Fibroblast of the conjunctiva (primary cell): ENCODE measurements at places on chromosomes 4 and X.

DNA sequence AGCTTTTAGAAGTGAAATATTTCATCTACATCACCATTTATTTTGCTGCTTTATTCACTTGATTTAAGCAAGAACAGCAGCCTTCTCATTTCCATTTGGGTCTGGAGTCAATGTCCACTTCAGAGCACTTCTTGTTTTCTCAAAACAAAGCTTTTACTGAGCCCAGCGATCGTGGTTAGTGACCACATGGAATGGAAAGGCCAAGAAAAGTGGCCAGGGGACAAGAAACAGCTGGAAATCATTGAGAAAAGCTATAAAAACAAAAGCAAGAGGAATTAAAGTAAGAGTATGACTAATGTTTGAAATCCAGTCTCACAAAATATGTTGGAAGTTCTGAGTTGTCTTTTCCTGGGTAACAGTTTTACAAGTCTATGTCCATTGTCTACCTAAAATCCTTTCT, 328.4 kb upstream of the INTU start:
- peak; percentile 43 for DNase-seq

DNA sequence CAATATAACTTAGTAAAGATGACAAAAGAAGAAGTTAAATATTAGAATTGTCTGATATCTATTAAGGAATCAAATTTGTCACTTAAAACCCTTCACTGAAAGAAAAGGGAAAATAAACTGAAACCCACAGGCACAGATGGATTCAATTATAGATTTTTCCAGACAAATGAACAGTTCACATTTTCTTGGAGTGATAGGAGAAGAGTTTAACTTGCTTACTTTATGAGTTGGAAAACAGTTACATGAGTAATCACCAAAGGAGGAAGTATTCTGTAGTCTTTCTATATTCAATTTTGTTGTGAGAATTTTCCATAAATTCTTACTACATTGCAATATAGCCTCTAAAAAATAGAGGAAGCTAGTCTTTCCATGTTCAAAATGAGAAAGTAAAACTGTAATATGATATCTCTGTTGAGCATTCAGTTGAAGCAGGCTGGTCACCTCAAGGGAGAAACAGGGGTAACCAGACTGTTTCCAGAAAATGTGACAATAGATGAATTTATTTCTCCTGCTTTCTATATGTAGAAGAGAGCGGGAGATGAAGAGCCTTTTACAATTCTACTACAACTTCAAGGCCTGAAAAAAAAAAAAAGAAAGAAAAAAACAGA, 330.3 kb upstream of the EPHA5 start:
- no peak for DNase-seq

- no peak for DNase-seq
These were observed 27.5 kb upstream of the CXCL13 start for GRCh38 chr4:77578145-77578544.

- DNase-seq: no peak
These were observed 17.9 kb downstream of the STK26 start for GRCh38 chrX:132041015-132041414.

DNA sequence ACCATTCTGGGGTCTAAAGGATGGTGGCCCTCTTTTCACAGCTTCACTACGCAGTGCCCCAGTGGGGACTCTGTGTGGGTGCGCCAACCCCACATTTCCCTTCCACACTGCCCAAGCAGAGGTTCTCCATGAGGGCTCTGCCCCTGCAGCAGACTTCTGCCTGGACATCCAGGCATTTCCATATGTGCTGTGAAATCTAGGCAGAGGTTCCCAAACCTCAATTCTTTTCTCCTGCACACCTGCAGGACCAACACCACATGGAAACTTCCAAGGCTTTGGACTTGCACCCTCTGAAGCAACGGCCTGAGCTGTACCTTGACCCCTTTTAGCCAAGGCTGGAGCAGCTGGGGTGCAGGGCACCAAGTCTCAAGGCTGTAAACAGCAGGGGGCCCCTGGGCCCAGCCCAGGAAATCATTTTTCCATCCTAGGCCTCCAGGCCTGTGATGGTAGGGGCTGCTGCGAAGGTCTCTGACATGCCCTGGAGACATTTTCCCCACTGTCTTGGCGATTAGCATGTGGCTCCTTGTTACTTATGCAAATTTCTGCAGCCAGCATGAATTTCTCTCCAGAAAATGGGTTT, 30.1 kb downstream of the HMGB3 start:
- no peak for DNase-seq

GRCh38 chr4:108920395-108921087, 157.7 kb upstream of the ETNPPL start:
- DNase-seq: no peak

- no peak for DNase-seq
These were observed 306.8 kb downstream of the PDHA2 start for GRCh38 chr4:96146686-96147085.

- DNase-seq: peak; percentile 93
These were observed 97.0 kb downstream of the AFAP1 start for GRCh38 chr4:7842384-7843279.

- peak; percentile 63 for DNase-seq
These were observed 5.8 kb downstream of the CPE start for GRCh38 chr4:165384598-165384997.

- DNase-seq: no peak
These were observed at the start of gene SPON2 for GRCh38 chr4:1172228-1172851. TSS of gene SPON2 (minus strand) at chr4:1172583.

GRCh38 chr4:66694739-66695138, 850.6 kb downstream of the CENPC start:
- no peak for DNase-seq

DNA sequence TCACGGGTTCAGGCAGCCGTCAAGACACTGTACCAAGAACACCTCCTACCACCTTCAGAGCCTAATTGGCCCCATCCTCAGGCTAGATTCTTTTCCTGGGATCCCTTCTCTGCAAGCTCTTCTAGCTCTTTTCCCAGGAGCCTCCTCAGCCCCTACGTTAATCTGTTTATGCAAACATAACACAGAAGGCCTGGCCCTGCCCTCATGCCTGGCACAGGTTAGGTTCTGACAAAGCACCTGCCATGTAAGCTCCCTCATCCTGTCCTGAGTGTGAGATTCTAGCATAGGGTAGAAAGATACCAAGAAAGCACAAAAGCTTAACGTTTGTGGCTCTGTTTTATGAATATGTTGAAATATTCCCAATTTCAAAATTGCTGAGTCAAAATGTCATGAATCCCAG, 93.6 kb downstream of the IRF2 start:
- no peak for DNase-seq

- no peak for DNase-seq
These were observed 26.0 kb upstream of the BMP2K start for GRCh38 chr4:78749972-78750727.

GRCh38 chr4:165592386-165592785, 213.6 kb downstream of the CPE start:
- no peak for DNase-seq

DNA sequence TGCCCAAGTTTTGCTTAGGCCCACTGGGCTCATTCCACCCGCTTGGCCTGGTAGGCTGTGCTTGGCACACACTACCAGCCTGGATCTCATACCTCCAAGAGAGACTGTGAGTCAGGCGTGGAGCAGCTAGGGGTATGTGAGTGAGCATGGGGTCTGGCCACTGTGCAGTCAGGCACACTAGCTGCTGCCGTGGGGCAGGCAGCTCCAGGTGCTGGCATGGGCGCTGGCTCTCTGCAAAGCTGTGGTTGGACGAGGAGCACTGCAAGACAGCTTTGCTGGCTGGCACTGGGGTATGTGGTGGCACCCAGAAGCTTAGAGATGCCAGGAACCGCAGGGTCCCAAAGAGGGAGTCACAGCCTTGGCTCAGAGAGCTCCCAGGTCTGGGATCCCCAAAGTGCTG, 377.8 kb downstream of the KCTD8 start:
- no peak for DNase-seq

- no peak for DNase-seq
These were observed 11.3 kb upstream of the SPCS3 start for GRCh38 chr4:176308441-176308840.

GRCh38 chrX:66751136-66751782, 112.4 kb upstream of the EDA2R start:
- no peak for DNase-seq

DNA sequence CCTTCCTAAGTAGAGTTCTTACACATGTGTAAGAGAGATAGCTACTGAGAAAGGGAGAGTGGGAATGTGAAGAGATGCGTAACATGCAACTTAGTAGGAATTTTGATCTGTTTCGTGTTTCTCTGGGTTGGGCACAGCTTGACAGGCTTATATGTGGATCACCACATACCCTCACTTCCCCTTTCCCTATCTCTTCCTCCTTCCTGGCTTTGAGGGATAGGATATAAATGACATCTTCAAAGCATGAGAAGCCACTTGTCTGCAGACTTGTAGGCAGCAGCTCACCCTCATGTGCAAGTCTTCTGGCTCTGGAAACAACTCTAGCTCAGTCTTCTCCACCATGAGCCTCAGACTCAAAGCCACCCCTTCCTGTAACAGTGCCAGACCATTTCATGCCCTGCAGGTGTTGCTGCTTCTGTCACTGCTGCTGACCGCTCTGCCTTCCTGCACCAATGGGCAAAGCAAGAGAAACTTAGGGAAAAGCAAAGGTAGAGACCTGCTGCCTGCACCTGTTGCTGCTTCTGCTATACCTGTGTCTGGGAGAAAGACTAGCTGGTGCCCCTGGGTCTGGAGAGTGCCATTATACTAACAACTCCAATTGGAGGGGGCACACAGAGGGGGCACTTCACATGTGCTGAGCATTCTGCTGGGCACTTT, 5.4 kb upstream of the PF4V1 start:
- DNase-seq: no peak

DNA sequence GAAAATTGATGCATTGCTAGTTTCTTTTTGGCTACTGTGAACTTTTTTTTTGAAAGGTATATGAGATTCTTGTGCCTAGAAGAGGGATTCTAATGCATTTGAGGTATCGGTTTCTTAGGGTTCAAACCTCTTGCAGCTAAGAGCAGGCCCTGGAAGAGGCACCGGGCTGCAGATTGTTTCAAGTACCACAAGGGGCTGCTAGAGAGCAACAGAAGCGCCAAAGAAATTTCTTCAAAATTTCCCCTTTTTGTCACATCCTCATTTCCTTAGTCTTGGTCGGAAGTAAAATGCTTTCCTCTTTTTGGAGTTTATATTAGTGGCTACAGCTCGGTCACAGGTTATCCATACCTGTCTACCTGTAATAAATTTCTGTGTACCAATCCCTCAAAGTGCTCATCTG, 89.8 kb downstream of the PDGFRA start:
- peak; percentile 35 for DNase-seq

DNA sequence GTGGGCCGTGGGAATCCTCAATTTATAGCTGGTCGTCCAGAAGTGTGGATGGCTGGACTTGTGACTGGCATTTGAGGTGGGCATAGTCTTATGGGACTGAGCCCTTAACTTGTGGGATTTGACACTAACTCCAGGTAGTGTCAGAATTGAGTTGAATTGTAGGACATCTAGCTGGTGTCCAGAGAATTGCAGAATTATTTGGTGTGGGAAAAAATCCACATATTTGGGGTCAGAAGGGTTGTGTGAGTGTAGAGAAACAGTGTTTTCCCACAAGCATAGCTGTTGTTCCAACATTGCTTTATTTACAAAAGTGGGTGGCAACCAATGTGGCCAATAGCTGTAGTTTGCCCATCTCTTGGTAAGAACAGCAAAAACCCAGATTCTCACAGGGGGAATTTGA, 91.3 kb downstream of the MOSPD2 start:
- DNase-seq: no peak

DNA sequence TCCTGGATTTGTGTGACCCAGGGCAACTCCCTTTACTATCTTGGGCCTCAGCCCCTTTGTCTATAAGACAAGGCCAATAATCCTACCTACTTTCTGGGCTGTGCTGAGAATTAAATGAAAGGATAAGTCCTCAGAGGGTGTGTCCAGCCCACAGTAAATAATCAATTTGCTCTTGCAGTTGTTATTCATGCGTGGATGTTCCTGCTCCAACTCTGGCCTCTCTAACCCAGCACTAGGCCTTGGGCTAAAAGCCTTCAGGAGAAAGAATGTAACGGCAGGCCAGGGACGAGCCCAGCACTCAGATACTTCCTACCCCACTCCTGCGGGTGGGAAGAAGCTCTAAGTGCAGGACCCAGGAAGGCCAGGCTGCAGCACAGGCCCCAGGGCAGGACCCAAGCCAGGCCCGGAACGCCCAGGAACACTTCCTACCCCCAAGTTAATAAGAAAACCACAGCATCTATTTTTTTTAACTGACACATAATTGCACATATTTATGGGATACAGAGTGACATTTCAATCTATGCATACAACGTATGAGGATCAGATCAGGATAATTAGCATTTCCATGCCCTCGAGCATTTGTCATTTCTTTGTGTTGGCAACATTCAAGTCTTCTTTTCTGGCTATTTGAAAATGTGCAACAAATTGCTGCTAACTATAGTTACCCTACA, 179.6 kb upstream of the RBPJ start:
- no peak for DNase-seq

DNA sequence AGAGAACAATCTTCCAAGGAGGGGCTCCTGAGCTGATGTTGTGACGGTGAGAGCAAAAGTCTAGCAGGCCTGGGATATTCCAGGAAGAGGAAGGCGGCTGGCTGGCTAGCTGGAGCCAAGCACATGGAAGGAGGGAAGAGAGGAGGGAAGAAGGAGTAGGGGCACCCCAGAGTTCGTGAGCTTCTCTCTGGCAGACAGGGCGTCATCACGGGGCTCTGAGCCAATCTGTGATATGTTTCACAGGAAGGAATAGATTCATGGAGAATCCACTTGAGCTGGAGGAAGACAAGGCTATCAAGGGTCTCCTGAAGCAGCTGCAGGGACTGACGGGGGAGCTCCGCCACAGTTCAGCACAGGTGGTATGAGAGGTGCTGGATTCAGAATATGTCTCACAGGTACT, 73.6 kb downstream of the DHRSX start:
- DNase-seq: no peak

- no peak for DNase-seq
These were observed 143.5 kb upstream of the MAMLD1 start for GRCh38 chrX:150219374-150220185.

DNA sequence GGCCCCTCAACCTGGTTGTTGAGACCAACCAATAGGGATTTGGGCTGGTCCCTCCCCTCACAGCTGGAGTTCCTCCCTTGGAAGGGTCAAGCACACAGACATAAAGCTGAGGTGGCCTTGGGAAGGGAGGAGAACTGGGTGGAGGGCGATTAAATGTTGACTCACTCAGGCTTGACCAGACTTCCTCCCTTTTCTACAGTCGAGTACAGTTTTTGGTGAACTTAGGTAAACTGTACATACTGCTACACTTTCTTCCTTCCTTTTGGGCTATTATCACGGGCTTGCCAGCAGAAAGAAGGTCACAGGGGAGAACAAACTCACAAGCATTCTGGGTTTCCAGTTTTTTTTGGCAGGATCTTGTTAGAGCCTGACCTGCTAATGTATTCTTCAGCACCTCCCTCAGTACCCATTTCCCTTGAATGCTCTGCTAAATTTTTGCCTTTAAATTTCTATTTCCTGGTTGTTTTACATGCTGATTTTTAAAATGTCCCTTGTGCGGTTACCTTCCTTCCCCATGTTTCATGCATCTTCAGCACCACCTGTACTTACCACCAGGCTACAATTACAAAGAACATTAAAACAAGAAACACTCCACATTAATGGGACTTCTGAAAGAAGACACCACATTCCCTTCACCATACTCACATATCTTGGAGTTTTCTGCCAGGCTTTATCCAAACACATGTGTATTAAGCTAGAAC, 135.2 kb upstream of the RASGEF1B start:
- DNase-seq: no peak
